Activated T-cell treated with anti-CD3 and anti-CD28 coated beads for 48 hours (primary cell): ENCODE measurements at places on chromosomes 1 and 21.

- no peak for DNase-seq
Observed at GRCh38 chr1:40784141-40784770, 669 bp downstream of the KCNQ4 start.

GRCh38 chr1:24695202-24695974 is 49.9 kb upstream of the CLIC4 start:
- DNase-seq = no peak

DNA sequence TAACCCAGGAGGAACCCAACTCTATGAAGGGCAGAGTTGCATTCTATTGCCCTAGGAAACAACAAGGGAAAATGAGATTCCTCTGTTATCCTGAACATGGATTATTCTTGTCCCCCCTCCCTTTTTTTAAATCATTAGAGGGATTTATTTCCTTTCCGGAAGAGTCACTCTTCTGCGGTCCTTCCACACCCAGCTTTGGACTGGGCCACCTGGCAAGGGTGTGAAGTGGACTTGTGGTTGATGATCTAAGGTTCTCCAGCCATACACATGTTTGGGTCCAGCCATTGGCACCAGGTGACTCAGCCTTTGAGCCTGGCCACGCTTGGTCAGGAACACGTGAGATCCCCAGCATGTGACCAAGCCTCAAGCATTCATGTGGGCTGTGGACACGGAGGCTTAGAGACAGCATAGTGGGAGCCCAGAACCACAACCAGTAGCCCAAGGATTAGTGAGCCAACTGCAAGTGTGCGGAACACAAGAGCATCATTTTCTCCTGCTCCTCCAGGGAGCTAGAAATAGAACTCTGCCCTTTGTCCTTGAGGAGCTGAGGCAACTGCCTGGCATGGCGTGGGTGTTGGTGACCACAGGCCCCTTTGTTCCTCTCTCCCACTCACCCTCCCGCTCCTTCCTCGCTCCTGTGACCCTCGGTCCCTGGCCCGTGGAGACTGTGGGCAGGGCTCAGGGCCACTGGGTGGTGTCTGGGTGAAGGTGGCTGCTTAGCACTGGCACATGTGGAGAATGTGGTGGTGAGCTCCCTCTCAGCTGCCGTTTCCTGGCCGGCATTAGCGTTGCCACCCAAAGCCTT is 50.1 kb downstream of the NENF start:
- no peak for DNase-seq

DNA sequence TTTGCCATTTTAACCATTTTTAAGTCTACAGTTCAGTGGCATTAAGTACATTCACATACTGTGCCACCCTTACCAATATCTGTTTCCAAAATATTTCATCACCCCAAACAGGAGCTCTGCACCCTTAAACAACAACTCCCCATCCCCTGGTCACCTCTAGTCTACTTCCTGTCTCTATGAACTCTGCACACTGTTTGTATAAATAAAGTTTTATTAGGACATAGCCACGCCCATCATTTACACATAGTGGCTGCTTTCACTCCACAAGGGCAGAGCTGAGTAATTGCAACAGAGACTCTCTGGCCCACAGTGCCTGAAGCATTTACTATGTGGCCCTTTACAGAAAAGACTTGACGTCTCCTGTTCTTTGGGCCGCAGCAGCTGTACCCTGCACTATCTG is 30.1 kb downstream of the KCNAB2 start:
- DNase-seq = no peak

DNA sequence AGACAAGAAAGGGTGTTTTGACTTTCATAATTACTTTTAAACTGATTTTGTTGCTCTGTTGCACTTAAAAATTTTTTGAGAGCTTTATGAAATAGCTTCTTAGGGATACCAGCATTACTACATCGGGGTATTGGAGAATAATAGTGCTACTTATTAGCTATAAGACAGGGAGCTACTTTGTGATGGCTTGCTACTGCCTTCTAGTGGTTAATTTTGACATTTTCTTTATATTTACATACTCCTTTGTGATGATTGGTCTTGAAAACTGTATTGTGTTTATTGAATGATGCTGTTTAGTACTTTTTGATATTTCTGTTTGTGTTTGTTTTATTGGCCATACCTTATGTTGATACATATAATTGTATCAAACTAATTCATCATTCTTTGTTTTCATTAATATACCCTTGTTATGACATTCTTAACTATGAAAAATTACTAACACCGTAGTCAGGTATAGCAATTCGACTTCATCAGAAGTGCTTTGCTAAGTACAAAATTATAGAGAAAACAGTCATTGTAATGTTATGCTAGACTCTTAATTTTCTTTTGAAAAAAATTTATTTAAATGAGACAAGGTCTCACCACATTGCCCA is 85.5 kb downstream of the CLIC4 start:
- DNase-seq = no peak

DNA sequence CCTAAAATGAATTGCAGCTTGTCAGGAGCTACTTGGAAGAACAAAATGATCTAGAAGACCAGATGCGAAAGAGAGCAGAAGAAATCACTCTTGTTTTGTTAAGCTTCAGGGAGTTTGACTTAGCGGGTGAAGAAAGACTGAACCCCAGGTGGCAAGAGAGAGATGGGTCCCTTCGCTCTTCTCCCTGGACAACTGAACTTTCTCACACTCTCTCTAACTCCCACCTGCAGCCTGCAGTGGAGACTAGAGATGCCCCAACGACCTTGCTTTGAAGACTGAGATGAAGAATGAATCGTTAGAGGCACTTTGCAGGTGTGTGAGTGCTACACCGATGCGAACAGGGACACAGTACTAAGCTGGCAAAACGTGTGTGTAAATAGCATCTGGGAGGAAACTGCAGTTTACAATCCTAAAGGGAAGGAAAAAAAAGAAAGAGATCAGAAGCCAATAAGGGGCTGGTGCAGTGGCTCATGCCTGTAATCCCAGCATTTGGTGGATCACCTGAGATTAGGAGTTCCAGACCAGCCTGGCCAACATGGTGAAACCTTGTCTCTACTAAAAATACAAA is 64.5 kb upstream of the LYST start:
- no peak for DNase-seq

DNA sequence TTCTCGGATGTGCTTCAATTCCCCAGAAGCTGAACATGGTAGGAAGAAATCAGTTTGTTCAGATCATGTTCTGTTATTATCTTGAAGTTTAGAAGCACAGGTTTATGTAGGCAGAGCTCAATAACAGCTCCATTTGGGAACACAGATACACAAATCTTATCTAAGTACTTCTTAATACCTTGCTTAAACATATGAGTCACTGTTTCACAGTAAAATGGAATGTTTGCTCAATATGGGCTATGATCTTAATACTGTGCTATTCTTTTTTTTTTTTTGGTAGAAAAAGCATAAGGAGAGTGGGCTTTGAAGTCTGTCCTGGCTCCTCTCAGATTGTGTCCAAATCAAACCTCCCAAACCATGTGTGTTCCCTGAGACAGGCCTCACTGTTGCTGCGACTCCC is 13.4 kb downstream of the PROK1 start:
- no peak for DNase-seq

- DNase-seq = no peak
Observed at GRCh38 chr21:44478124-44478800, 23.0 kb downstream of the LRRC3 start.

- no peak for DNase-seq
Observed at GRCh38 chr1:75996196-75996595, 64.0 kb upstream of the ASB17 start.

GRCh38 chr1:242128951-242129502 is 130.1 kb upstream of the MAP1LC3C start:
- no peak for DNase-seq

- DNase-seq = no peak
Observed at GRCh38 chr1:230176871-230177411, 109.9 kb downstream of the GALNT2 start.

DNA sequence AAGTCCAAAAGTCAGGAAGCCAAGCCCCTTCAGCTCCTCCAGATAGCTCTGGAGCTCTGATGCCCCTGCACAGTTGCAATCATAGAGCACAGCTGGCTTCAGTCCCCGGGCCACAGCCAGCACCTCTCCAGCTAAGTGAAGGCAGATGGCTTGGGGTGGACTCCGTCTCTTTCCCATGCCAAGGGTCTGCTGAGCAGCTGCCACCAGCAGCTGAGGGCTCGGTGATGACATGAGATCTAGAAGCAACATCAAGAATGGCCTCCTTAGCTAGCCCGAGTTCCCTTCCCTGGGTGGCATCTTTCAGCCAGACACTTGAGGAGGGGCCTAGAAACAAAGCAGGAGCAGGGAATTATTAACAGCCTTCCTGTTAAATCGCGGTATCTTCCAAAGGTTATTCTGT is 973 bp downstream of the C1orf74 start:
- DNase-seq = no peak

DNA sequence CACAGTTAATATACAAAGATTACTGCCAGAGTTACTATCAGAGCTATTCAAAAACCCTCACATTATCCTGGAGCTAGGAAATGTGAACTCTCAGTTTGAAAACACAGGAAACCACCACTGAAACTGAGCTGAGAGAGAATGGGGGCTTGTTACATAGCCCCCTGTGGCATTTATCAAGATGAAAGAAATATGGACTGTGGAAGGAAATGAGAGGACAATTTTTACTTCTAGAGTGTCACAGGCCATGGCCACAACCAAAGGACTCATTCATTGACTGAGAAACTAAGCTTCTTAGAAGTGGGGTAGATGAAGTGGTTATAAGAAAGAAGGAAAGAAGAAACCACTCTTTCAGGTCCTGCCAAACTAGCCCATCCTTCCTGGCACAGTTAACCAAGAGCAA is 25.3 kb downstream of the DSTYK start:
- DNase-seq = no peak
